Calu3 (cell line): ENCODE measurements at places on chromosomes 4 and X. TPM values are rescaled to one million over a fixed set of nuclear protein-coding genes. Genes with fewer than 3 reads are reported as not detected.

- no peaks in the 10 kb centered on the region for H3K36me3 ChIP-seq
- H3K4me1 ChIP-seq, result no peaks in the 10 kb centered on the region
- H3K4me3 ChIP-seq, result no peak overlapping the region
- DNase-seq, result no peak
Measured at GRCh38 chr4:22794732-22795131, 102.0 kb downstream of the GBA3 start.

DNA sequence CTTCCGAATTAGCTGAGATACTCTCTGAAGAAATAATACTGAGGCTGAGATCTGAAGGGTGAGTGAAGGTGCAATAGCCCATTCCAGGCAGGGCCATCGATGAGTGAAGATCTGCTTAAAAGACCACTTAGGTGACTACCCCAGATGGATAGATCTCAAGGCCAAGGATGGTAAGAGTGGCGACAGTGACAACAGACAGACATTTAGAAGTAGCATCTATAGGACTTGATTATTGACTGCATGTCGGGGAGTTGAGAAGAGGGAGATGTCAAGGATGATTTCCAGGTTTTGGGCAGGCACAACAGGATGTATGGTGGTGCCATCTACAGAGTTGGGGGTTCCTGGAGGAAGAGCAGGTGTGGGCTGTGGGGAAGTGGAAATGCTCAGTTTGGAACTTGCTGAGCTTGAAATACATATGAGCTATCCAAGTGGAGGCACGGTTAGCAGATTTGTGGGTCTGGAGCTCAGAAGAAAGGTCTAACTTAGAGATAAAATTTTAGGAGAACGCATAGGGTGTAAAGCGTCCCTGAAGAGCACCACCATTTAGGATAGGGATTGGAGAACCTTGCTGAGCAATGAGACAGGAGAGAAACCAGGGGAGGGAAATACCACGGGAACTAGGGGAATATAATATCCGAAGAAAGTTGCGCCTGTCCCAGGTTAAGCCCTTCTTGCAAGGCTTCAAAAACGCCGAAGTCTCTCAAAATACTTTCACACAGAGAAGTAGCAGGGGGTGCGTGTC is 688 bp downstream of the UFSP2 start:
- peak overlapping the region; percentile 79 for H3K4me3 ChIP-seq
- peaks cover 8% of the 10 kb centered on the region for H3K4me1 ChIP-seq
- DNase-seq, result no peak

DNA sequence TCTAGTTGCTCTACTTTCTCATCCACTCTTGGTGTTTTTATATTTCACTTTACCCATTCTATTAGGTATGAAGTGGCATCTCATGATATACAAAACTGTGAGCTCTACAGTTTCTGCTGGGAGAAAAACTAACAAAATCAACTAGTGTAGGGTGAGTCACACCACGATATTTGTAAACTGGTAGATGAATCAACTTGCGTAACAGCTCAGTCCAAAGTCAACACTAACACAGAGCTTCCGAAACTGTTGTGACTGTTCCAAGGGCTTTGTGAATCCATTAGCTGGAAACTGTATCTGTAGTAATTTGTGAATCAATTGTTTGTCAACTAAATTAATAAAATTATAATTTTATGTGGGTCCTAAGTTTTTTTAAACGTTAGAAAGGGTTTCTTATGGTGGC is 119.8 kb upstream of the TSPAN5 start:
- H3K27ac ChIP-seq, result no peak overlapping the region
- DNase-seq, result peak; percentile 5

GRCh38 chr4:15792974-15793373 is 14.8 kb downstream of the CD38 start:
- no peak for DNase-seq
- H3K4me1 ChIP-seq, result no peaks in the 10 kb centered on the region
- no peak overlapping the region for H3K4me3 ChIP-seq

GRCh38 chr4:137651128-137651527 is 118.8 kb upstream of the PCDH18 start:
- H3K4me1 ChIP-seq, result no peaks in the 10 kb centered on the region
- DNase-seq, result no peak
- no peaks in the 10 kb centered on the region for H3K27me3 ChIP-seq

Gene VCX
- total RNA-seq, result not detected in 2 replicates
